ENCODE measurements at places on chromosomes 7 and 10. TPM values are rescaled to one million over a fixed set of nuclear protein-coding genes. Genes with fewer than 3 reads are reported as not detected.
A peak's percentile ranks its signal among the peaks of the same experiment; 100 is the strongest.

DNA sequence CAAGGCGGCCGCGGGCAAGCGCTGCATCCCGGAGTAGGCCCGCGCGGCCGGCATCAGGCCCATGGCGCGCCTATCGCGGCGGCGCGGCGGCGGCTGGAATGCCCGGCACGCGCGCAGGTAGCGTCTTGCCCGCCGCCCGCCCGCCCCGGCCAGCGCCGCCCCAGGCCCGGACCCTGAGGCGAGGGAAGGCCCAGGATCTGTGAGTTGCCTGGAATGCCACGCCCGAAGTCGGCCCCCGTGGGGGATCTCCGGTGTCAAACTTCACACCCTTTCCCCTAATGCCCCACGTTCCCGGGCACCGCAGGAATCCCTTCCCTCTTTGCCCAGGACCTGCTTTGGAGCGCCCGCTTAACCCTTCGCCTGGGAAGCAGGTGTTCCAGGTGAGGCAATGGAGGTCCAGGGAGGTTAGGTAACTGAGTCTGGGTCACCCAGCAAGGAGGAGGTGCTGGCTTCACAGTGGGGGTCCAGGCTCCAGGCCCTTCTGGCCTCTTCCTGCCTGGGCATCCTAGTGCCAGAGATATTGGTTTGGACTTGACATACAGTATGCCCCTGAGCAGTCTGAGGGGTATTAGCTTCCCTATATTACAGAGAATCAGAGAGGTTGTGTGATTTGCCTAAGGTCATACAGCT lies 138.1 kb downstream of the ARHGAP22 start:
- DNase-seq = no peak

GRCh38 chr10:117532451-117533107 lies 10.0 kb upstream of the EMX2 start:
- peak; percentile 61 for DNase-seq

Gene SMO
- polyA plus RNA-seq = 2.5 TPM

GRCh38 chr7:30796105-30796869 lies 25.1 kb downstream of the MINDY4 start:
- peak; percentile 61 for DNase-seq

Gene CYP2C8
- not detected for polyA plus RNA-seq

GRCh38 chr10:3668966-3669330 lies 116.1 kb downstream of the KLF6 start:
- no peak for DNase-seq

All from GM23248 (cell line).